ENCODE measurements at places on chromosomes 6 and 20.
A peak's percentile ranks its signal among the peaks of the same experiment; 100 is the strongest.

GRCh38 chr20:12976720-12977309 is 32.0 kb upstream of the SPTLC3 start:
- no peak for DNase-seq

- no peak for DNase-seq
These were observed 171.5 kb downstream of the QKI start for GRCh38 chr6:163585932-163586437.

DNA sequence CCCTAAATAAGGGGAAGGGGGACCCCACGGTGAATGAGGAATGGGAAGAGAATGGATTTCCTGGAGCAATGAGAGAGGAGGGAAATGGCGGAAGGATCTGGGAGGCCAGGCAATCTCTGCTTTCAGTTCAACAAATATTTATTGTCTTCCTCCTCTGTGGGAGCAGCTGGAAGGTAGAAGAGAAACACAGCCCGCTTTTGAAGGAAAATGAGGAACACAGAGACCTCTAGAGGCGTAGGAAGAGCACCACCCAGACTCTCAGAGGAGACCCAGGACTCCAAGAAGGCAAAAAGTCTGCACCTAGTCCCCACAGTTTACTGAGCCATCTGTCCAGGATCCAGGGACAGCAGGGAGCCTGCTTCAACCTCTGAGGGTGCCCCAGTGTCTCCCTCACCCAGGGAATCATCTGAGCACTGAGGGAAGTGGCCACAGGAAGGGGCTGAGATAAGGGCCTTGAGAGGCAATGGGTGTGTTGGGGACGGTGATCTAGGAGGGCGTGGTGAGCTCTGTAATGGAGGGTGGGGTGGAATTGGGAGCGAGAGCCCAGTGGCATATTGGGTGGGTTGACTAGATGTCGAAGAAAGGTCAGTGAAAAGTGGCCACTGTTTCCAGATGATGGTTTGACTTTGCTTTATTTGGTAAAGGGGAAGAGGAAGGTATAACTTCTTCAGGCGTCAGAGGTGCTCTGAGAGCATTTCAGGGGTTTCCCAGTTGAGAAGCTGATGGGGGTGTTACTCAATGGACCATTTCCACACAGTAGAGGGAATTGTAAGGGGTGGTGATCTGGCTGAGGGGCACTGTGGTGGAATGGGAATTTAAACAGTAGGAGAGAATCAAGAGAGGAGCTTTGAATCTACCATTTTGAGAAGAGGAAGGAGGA is 610 bp downstream of the PSORS1C1 start:
- DNase-seq = no peak

DNA sequence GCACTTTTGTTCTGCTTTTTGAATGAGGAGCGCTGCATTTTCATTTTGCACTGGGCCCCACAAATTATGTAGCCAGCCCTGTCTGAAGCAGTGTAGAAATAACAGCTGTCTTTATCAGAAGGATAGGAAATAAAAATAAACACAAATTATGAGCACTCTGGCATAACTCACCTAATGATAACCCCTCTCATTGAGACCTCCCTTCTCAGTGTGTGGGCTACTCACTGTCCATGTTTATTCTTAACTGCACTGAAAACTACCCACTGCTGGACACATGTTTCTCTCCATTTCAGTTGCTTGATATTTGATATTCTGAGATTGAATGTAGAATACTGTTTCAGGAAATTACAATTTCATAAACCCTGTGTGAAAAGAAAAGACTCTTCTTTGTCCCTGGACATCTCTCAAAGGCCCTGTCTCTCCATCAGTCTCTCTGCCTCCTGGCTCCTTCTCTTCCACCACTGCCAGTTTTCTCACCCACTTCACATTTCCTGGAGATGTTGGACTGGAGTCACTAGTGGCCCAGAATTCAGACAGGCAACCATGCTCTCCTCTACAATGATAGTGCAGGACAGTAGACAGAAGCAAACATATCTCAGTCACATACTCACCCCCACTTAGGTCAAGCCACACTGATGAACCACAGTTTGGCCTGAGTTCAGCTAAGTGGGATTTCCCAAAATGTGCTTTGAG is 29.6 kb upstream of the SAYSD1 start:
- DNase-seq = no peak

DNA sequence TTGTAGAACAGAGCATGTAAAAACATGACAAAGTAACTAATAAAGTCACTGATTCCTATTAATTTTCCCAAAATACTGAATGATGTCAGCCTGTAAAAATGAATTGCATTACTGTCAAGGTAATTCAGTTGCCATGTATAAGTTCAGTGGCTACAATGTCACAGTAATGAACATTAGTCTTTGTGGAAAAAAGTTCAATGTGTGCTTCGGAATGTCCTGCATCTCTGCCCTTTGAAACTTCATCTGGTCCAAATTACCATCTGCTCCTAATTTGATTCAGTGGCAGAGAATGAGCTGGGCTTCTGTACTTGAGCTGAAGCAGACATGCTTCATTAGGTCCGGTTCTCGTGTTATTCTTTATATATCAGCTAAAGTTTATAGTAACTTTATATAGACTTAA is 567.4 kb downstream of the COL12A1 start:
- no peak for DNase-seq

- no peak for DNase-seq
These were observed 28.0 kb downstream of the ARFGEF2 start for GRCh38 chr20:48949304-48950170.

DNA sequence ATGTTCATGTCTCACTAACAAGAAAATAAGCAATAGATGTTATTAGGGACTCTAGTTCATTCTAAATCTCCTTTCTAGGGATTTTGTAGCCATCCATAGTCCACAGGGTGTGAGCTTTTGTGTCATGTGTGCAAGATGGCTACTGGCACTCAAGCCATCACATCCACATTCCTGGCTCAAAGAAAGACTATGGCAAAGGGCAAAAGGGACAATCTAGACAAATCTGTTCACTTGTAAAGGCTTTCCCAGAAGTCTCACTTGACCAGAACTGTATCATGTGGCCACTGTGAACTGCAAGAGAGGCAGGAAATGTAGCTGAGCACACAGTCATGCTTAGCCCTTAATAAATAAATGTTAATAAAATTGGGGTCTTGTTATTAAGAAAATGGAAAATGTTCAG is 212.6 kb upstream of the EXOC2 start:
- DNase-seq = no peak

GRCh38 chr20:37529214-37529967 is 1.7 kb upstream of the BLCAP start:
- no peak for DNase-seq

DNA sequence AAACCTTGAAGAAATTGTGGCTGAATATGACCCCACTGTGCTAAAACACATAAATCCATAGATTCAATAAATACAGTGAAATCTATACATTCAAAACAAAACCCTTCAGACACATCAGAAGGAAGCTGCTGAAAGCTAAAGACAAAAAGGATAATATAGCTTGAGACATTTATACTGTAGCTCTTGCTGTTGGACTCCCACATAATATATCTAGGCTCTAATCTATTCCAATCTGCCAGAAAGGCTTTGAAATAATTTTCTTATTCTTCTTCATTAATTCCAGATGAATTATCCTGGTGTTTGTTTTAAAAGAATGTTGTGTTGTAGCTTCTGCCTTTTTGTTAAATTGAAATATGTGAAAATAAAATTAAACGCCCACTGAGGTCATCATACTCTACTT is 454.0 kb downstream of the EYS start:
- no peak for DNase-seq

DNA sequence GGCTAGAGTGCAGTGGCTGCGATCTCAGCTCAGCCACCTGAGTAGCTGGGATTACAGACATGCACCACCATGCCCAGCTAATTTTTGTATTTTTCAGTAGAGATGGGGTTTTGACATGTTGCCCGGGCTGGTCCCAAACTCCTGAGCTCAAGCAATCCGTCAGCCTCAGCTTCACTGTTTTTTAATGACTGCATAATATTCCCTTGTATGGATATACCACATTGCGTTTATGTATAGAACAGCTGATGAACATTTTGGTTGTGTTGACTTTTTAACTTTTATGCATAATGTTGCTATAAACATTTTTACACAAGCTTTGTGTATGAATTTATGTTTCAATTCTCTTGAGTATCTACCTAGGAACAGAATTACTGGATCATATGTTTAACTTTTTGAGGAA is 4.3 kb upstream of the RFX6 start:
- no peak for DNase-seq

DNA sequence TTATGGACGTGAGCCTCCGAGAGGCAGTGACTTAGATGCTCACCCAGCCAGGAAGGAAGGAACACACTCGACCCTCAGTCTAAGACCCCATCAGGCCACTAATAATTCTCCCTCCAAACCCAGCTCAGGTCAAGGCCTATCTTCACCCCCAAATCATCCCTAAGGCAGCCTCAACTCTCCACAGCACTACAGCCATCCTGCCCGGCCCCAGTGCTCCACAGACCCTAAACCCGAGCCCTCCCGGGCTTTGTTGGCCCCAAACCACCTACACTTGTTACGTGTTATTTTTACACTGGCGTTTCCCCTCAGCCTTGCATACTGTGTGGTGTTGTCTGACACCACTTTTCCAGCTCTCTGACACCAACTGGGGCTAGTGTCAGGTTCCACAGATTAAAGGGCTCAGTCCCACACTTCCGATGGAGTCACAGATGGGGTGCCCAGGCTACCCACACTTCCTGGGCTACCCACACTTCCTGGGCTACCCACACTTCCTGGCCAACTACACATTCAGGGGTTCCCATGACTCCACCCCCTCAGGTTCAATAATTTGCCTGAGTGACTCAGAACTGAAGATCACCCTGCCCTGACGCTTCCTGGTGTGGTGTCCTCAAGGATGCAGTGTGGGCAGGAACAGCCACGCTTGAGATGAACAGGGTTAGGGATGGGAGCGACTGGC is 25.3 kb downstream of the RBCK1 start:
- DNase-seq = peak; percentile 78

DNA sequence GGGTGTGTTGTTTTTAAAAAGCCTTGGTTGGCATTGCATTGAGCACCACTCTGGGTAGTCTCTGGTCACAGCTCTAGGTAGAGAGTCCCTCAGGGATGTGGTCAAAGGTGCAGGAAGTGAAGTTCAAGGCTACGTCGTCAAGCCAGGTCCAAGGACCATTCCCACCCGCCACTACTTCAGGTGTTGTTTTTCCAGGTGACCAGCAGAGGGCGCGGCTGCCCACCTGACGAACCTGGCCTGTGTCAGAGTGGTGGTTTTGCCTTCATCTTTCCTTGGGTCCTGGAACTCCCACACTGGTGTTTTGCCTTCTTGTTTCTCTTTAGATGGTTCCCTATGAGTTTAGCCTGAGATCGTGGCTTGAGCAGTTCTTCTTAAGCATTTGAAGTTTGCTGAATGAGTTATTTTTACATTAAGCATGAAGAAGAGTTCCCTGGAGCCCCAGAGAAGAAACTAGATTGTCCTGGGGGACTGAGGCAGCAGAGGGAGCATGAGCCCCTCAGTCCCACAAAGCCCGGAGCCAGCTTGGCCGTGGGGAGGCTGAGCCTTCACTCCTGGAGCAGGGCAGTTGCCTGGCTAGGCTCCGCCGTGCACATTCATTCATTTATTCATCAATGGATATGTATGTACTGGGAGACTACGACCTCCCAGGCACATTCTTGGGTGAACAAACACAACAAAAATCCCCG is 5.6 kb upstream of the PHACTR3 start:
- DNase-seq = peak; percentile 19

- DNase-seq = no peak
These were observed 959.2 kb downstream of the EPHA7 start for GRCh38 chr6:92460133-92460532.

- DNase-seq = peak; percentile 40
These were observed 31.0 kb upstream of the PSMF1 start for GRCh38 chr20:1087311-1087905.

GRCh38 chr6:165599596-165600487 is 63.2 kb downstream of the PDE10A start:
- no peak for DNase-seq

DNA sequence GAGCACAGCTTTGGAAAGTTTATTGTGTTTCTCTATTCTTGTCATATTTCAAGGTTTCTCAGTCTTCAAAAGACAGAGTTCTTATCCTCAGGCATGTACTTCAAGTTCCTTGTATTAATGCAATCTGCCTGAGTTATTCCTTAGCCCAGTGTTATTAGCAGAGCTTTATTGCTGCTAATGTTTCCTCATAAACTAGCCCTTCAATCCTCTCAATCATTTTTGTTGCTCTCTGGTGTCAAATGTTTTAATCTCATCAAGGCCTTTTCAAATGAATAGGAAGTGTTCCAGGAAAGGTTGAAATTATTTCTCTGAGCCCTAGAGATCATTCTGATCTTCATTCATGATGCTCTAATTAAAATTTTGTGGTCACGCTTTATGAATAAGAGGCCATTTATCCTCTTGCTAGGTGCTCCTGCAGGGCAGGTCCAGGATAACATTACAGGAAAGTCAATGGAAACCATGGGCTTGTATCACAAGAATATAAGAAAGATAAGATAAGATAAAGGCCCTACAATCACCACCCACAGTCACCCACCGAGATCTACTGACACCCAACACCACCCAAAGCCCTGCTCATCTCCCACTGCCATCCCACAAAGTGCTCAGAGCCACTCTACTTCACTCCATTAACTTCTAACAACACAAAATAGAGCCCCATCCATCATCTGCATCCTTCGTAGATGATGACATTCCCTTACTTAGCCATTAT is 125.9 kb downstream of the COL9A1 start:
- no peak for DNase-seq

- no peak for DNase-seq
These were observed 212.1 kb downstream of the BTBD9 start for GRCh38 chr6:38427492-38428210.

- DNase-seq = peak; percentile 58
These were observed 45.9 kb upstream of the RALY start for GRCh38 chr20:33947709-33948295.

DNA sequence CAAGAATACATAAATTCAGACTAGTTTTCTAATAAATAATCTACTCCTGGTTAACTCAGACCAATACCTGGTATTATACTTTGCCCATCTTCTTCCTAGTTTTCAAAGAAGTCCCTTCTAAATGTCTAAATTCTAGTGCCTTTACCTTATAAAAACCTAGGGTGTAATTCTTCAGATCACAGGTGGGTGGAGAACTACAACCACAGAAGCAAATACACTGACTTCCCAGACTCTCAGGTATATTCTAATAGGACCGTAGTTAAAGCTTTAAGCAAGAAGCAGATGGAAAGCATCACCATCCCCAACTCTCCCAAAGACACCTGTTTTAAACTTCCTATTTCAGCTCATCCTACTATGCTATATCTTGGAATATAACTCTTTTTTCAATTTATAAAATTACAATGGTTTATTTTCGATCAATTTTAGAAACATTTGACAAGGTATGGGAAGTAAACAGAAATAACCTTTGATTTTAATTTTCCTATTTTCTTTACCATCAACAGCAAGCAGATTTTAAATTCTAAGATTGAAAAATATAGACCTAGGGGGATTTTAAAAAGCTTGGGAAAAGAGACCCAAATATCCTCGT is 15.8 kb downstream of the MAN1A1 start:
- no peak for DNase-seq

GRCh38 chr6:105900125-105900937 is 185.8 kb upstream of the PRDM1 start:
- peak; percentile 49 for DNase-seq

- DNase-seq = no peak
These were observed 53.3 kb upstream of the DACT2 start for GRCh38 chr6:168372889-168373288.

Measured in activated T-cell treated with anti-CD3 and anti-CD28 coated beads, Interleukin-2, amount 50 U/mL, for 72 hours (primary cell).